ENCODE measurements at places on chromosomes 2 and 18. TPM values are rescaled to one million over a fixed set of nuclear protein-coding genes. Genes with fewer than 3 reads are reported as not detected.

Gene ABCG5
- polyA plus RNA-seq: not detected

DNA sequence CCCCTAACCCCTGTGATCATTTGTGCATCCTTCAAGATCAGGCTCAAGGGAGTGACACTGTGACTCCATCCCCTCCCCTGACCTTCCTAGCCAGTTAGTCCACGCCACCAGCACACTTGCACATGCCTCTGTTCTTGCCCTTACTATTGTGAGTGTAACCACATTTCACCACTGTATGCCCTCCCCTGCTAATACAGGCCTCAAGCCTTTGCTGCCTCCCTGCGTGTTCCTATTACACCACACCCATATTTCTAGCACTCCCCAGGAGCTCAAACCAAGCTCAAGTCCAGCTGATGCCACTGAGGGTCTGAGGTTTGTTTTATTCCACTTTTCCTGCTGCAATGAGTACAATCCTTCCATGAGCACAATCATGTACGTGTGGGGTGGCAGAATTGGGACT, 288.9 kb upstream of the FBXO11 start:
- DNase-seq: no peak

- peak; percentile 44 for DNase-seq
These were observed 99.5 kb downstream of the TTC32 start for GRCh38 chr2:19802086-19802841.

DNA sequence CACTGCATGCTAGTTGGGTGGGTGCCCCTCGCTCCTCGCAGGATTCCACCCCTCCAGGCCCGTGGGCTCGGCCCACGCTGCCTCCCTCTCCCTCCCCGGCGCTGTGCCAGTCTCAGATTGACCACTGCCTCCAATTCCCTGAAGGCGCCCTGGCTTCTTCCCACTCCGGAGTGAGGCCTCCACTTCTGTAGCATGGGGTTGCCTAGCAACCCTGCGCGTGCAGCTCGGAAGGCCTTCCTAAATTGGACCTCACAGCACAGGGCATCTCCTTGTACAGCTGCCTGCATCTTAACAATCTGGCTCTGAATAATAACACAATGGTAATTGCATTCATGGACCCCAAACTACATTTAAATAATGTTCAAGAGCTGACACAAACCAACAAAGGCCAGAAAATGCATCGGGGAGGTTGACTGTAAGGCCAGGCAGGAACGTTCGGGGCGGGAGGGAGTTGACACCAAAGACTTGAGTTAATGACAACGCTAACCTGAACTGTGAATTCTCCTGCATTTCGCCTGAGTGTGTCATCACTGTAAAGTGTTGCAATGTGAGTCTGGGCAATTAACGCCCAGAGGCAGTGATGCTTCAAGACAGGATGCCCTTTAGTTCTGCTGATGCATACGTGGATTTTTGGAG, 222.9 kb downstream of the ZBTB7C start:
- DNase-seq: peak; percentile 79

DNA sequence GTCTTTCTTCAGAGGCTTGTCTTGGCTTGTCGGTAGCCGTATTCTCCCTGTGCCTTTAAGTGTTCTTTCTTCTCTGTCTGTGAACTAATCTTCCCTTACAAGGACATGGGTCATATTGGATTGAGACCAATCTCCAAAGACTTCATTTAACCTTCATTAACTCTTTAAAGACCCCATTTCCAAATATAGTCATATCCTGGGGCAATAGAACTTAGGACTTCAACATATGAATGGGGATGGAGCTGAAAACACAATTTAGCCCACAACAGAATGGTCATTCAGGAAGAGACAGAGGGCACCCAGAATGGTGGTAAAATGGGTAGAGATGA, 82.1 kb upstream of the TANK start:
- DNase-seq: no peak

GRCh38 chr18:52657043-52657805, 317.2 kb downstream of the DCC start:
- no peak for DNase-seq

GRCh38 chr2:210792000-210792399, 235.6 kb downstream of the CPS1 start:
- DNase-seq: no peak

- no peak for DNase-seq
These were observed 3.1 kb downstream of the EFR3B start for GRCh38 chr2:25044990-25045389.

DNA sequence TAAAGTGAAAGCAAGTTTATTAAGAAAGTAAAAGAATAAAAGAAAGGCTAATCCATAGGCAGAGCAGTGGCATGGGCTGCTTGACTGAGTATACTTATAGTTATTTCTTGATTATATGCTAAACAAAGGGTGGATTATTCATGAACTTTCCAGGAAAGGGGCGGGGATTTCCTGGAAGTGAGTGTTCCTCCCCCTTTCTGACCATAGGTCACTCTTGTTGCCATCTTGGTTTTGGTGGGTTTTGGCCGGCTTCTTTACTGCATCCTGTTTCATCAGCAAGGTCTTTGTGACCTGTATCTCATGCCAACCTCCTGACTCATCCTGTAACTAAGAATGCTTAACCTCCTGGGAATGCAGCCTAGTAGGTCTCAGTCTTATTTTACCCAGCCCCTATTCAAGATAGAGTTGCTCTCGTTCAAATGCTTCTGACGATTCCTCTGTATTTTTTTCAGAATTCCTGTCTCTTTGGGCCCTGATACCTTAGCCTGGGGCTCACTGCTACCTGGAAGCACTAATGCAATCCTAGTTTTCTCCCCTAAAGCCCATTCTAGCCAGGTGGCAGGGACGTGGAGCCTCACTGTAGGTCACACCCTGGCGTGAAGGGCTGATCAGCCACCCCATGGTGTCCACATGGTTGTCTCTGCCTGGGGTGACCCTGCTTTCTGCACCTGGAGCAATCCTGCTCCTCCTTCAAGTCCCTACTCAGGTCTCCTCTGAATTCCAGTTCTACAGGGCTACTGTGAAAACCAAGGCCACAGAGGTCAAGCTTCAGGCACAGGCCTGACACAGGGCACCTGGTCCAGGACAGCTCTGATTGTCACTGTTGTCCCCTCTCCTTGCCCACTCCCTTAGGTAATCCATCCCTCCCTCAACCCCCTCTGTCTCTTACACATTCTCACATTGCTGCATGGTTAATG, 6.0 kb upstream of the SLC35F6 start:
- no peak for DNase-seq

DNA sequence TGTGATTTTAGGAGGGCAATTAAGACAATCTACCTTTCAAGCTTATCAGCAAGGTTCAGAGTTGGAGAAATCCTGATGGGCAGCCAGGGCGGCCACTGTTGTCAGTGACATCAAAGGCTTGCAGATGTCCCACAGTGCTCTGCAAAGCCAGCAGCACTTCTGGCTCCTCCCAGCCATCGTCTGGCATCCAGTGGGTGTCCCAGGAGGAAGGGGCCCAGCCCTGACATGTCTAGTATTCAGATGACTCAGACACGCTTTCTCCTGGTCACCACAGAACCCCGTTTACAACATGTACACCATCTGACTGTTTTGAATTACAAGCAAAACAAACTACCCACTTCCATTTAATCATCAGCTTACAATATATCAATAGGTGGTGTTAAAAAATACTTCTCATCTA, 61.4 kb downstream of the CYRIA start:
- no peak for DNase-seq

DNA sequence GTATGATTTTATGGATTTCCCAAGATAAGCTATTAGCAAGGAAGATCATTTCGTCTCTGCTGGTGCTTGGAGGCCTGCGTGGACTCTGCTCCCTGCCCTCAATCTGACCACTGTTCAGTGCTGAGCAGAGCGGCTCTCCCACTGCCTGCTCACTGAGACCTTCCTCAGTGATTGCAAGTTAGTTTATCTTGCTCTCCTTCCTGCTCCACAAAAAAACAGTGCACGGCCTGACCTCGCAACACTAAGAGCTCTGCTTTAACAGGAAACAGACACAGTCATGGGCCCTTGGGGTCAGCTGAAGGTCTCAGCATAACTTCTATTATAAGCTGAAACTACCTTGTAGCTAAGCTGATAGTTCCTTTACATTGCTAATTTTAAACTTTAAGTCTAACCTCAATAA, 53.1 kb downstream of the PRELID3A start:
- peak; percentile 26 for DNase-seq

- no peak for DNase-seq
These were observed 1023.6 kb downstream of the TMEM182 start for GRCh38 chr2:103785432-103785831.

DNA sequence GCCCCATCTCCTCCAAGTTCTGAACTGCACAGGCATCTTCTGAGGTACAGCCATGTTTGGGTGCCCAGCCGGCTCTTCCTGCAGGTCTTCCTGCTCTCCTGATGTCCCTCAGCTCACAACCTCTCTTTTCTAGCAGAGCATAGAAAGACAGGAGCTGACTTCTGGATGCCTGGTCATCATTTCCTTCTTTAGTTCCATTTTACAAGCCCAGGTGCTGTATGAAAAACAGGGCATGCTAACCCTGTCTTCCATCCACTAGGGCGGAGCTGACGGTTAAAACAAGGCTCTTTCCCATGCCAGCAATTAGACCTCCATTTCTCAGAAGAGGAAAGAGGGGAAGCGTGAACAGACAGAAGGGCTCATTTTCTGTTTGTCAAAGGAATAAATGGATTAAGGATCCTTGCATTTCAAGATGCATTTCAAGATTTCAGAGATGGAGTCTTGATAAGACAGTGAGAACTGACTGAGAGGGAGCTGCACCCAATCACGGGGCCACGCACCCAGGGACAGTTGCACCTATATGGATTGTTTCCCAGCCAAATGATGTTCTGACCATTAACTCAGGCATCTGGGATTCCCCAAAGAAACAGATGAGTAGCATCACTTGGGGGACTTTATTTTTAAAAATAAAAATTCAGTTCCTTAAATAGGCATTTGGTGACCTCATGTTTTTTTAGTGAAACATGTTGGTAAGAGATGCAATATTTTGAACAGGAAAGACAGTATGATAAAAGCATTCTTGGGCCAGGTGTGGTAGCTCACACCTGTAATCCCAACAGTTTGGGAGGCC, 45.8 kb upstream of the EML6 start:
- DNase-seq: no peak

- no peak for DNase-seq
These were observed 111.6 kb downstream of the SMAD7 start for GRCh38 chr18:48838921-48839818.

DNA sequence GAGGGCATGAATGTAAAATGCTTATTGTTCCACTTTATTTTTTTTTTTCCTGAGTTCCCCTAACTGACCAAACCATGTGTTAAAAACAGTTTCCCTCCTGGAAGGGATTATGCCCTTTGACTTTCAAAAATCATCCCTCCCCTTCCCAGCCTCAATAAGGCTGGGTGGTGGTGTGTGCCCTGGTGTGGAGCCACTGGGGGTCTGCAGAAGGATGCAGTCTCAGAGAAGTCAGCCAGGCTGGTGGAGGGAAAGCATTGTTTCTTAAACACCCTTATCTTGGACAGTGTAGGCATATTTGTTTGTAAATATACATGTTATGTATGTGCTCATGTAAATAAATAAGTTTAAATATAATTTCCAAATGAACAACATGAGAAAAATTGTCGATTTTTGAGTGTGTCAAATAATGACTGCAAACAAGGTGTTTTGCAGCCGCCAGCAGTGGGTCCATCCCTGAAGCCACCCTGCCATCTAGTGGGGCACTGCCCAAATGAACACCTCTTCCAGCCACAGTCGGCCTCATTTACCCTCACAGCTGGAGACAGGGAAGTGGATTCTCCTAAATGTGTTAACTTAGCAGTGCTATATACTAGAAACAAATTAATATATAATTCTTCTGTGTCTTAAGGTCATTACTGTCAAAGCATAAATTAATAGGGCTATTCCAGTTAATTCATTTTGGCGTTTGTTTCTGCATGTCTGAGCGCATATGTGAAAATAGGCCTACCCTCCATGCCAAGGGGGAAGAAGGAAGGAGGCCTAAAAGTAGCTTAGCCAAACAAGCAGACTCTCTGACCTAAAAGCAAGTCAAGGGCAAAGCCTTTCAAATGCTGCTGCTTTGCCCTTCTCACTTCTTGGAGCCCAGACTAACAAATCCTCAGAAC, 209.6 kb upstream of the PIK3C3 start:
- peak; percentile 75 for DNase-seq
